ENCODE measurements at places on chromosomes 5 and 9.

GRCh38 chr5:74336297-74336696 lies 304.2 kb downstream of the ENC1 start:
- no peak for DNase-seq

GRCh38 chr5:59575648-59576445 lies 317.7 kb downstream of the PDE4D start:
- no peak for DNase-seq

GRCh38 chr5:146761811-146762210 lies 116.7 kb downstream of the PPP2R2B start:
- DNase-seq, result no peak

GRCh38 chr5:178788381-178789085 lies 58.1 kb upstream of the ZNF354A start:
- no peak for DNase-seq

All from CD4-positive, alpha-beta T cell treated with Interleukin-6 at 100 ng/mL for 8 hours (primary cell).